ENCODE measurements at places on chromosomes 1 and 21. TPM values are rescaled to one million over a fixed set of nuclear protein-coding genes. Genes with fewer than 3 reads are reported as not detected.

The TENT5C gene
- 0.07 TPM for polyA plus RNA-seq

The CCDC30 gene
- 0.12 TPM for polyA plus RNA-seq

The FNDC5 gene
- polyA plus RNA-seq: not detected

The HS2ST1 gene
- polyA plus RNA-seq: 5.8 TPM

The TAS1R3 gene
- polyA plus RNA-seq: 0.03 TPM

The PACC1 gene
- polyA plus RNA-seq: 10.4 TPM

The UBE4B gene
- 13.2 TPM for polyA plus RNA-seq

The CAMK2N1 gene
- polyA plus RNA-seq: 108 TPM

The TAS1R1 gene
- not detected for polyA plus RNA-seq

The OR2L5 gene
- not detected for polyA plus RNA-seq

The VSIG8 gene
- 0.11 TPM for polyA plus RNA-seq

The NT5C1A gene
- polyA plus RNA-seq: not detected

The FCAMR gene
- polyA plus RNA-seq: not detected

The CREG1 gene
- 19.1 TPM for polyA plus RNA-seq

The KPRP gene
- polyA plus RNA-seq: 0.43 TPM

The PRAMEF18 gene
- not detected for polyA plus RNA-seq

The ZNF692 gene
- polyA plus RNA-seq: 33.1 TPM

The LPGAT1 gene
- polyA plus RNA-seq: 7.5 TPM

The OR2M3 gene
- polyA plus RNA-seq: not detected

The ANKRD34A gene
- 1.2 TPM for polyA plus RNA-seq

The EFNA3 gene
- 5.0 TPM for polyA plus RNA-seq

The KIF26B gene
- 0.21 TPM for polyA plus RNA-seq

The ERICH3 gene
- polyA plus RNA-seq: not detected
